GM12891 (cell line): ENCODE measurements at places on chromosomes 1 and 21.

DNA sequence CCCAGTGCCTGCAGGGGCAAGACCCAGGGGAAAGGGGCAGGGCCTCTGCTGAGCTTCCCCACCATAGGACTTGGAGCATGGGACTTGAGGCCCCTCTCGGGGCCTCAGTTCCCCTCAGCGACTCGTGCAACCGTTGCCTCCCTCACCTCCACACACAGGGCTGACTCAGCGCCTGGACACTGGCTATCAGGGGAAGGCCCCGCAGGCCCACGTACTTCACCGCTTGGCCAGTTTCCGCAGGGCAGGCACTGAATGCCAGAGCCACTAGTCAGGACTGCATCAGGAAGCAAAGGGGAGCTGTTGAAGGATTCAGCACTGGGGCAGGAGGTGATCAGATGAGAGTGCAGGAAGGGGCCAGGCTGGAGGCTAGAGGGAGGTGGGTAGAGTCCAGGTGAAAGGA, 15.5 kb upstream of the FAM131C start:
- no peak for DNase-seq

- no peak for DNase-seq
Measured at GRCh38 chr1:220592714-220593113, 64.8 kb downstream of the MARK1 start.

DNA sequence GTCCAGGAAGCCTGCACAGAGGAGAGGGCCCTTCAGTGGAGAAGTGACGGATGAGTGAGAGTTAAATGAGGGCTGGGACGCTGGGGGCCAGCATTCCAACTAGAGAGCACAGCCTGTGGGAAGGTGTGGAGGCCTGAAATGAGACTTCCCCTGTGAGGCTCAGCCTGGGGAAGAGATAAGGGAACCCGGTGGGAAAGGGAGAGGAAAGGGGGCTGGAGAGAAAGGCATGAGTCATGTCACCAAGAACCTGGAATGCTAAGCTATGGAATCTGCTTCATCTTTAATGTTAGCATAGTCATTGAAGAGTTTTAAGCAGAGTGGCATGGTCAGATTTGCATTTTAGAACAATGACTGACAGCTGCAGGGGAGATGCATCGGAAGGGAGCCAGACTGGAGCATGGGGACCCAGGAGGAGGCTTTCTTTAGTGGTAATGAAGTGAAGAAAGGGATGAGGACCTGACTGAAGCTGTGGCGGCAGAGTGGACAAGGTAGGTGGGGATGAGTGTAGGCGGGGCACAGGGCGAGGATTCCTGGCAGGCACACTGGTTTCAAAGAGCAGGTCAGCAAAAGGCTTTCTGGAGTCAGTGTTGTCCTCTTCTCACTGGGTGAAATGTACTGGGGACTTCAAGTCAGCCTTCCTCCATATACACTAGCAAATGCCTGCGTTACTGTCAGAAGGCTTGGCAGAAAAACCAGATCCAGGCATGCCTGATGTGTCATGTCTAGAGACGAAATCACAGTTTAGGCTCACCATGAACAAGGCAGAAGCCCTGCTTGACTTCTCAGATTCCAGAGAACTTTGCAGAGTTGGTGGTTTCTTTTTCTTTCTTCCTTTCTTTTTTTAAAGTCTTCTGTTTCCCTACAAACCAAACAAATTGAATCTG, 8.0 kb downstream of the RGL1 start:
- no peak for DNase-seq

- no peak for DNase-seq
Measured at GRCh38 chr1:150994248-150994647, 12.2 kb downstream of the ANXA9 start.

DNA sequence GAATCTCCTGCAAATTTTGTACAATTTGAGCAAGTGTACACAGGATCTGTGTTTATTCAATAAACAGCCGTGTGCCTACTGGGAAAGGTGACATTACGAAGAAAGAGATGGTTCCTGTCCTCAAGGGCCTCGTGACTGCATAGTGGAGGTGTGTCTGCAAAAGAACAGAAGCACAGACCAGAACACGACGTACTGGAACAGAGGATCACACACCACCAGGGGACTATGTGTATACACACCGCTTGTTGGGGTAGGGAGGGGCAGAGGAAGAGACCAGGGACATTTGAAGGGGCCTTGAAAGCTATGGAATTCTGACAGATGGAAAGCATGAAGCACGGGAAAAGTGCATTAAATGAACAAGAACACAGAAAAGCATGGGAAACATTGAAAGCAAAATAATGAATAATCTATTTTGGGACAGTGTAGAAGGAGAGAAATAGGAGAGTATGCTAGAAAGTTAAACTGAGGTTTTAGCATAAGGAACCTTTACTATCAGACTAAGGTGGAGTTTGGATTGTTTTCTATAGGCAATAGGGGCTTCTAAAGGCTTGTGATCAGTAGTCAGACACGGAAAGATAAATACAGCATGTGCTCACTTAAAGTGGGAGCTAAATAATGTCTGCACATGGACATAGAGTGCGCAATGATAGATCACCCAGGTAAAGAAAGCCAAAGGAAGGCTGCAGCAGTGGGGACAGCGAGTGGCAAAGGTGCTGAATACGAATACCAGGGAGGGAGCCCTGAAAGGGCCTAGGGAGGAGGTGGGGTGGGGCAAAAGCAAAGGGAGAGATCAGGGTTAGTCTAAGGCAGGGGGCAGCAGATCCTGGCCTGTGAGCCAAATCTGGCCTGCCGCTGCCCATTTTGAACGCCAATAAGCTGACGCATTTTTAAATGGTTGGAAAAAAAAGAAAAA, 11.0 kb downstream of the JAK1 start:
- DNase-seq: no peak

- no peak for DNase-seq
Measured at GRCh38 chr1:212030936-212031528, 4.3 kb downstream of the INTS7 start.

DNA sequence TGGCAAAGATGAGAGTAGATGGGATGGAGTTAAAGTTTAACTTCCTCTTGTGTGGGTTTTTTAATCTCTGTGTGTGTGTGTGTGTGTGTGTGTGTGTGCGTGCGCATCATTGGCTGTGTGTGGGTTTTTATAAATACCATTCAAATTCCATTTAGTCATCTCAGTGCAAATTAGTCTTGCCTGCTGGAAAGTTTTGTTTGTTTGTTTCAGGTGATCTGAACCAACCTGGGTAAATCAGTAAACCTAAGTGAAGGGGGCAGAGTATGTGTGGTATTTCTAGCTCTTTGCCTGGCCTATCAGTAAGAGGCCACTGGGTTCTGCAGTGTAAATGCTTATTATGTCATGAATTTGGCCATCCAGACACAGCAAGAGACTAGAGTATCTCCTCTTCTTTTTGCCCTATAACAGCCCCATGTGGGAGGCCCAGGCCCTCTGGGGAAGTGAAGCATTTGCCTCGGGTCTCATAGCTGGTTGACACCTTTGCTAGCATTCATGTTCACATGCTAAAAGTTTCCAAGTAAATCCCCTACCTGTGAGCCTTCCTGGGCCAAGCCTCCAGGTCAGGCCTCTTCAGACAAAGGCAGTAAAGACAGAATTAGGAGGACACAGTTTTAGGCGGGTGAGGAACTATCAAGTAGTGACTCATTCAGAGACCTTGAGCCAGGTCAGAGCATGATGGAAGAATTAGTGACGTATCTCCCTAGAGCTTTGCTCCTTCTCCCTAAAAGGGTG, 14.7 kb downstream of the INTS3 start:
- no peak for DNase-seq

GRCh38 chr1:156775799-156776198, 8.5 kb downstream of the PRCC start:
- no peak for DNase-seq

DNA sequence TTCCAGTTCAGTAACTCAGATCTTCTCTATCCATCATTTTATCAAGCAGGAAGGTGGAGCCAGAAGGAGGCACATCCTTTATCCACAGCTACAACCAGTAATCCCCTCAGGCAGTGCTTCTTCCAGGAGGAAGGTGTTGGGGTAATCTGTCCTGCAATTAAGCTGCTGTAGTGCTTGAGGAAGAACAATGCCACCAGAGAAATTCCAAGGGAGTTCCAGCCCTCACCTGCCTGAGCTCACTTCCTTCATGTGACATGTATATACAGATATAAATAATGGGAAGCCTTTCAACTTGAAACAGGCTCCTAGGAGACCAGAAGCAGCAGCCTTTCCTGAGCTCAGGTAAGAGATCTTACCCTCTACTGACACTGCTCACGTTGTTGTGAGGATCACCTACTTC, 2.2 kb upstream of the IL20 start:
- no peak for DNase-seq

GRCh38 chr1:162916407-162916806, 55.4 kb upstream of the CCDC190 start:
- no peak for DNase-seq
